A375 (cell line): ENCODE measurements at places on chromosomes 16 and 17. TPM values are rescaled to one million over a fixed set of nuclear protein-coding genes. Genes with fewer than 3 reads are reported as not detected.

The KRTAP2-1 gene
- total RNA-seq: not detected in 2 replicates

The CYBA gene
- 274 and 319 TPM in 2 replicates for total RNA-seq

The FADS6 gene
- total RNA-seq: not detected in 2 replicates

The CACNG5 gene
- not detected in 2 replicates for total RNA-seq

The HSPB9 gene
- 0.08 TPM in 1 of 2 replicates, not detected in the other for total RNA-seq

The DOC2B gene
- 0.03 TPM in 1 of 2 replicates, not detected in the other for total RNA-seq

The SMIM36 gene
- total RNA-seq: not detected in 2 replicates

The FOXL1 gene
- 3.6 and 3.9 TPM in 2 replicates for total RNA-seq

The DNAI2 gene
- not detected in 2 replicates for total RNA-seq

The RGS11 gene
- total RNA-seq: 0.04 and 0.08 TPM in 2 replicates

The KRT17 gene
- 0.45 TPM in 2 replicates for total RNA-seq

The SCNN1B gene
- not detected in 2 replicates for total RNA-seq

The CCL14 gene
- total RNA-seq: not detected in 2 replicates

The HNF1B gene
- total RNA-seq: not detected in 2 replicates

The PIK3R6 gene
- total RNA-seq: 0.04 TPM in 1 of 2 replicates, not detected in the other

The C16orf89 gene
- not detected in 2 replicates for total RNA-seq

The ABAT gene
- 1.2 and 1.5 TPM in 2 replicates for total RNA-seq

The CACNG3 gene
- not detected in 2 replicates for total RNA-seq

The EVI2A gene
- total RNA-seq: 2.1 TPM in 2 replicates

The ST6GALNAC2 gene
- total RNA-seq: 2.8 and 6.1 TPM in 2 replicates

The ARHGDIG gene
- total RNA-seq: 3.2 and 4.5 TPM in 2 replicates

The PPM1D gene
- total RNA-seq: 10.4 and 17.0 TPM in 2 replicates

The HOXB1 gene
- total RNA-seq: not detected in 2 replicates

The KCTD5 gene
- total RNA-seq: 37.5 and 40.6 TPM in 2 replicates

The KRT12 gene
- 1.6 and 3.4 TPM in 2 replicates for total RNA-seq

The NPIPB9 gene
- total RNA-seq: 0.72 and 2.2 TPM in 2 replicates

The COPZ2 gene
- total RNA-seq: 24.2 and 30.2 TPM in 2 replicates

The ATP2A3 gene
- total RNA-seq: 0.32 and 0.79 TPM in 2 replicates

The KRTAP4-9 gene
- not detected in 2 replicates for total RNA-seq
